ENCODE measurements at places on chromosomes 1 and 21. TPM values are rescaled to one million over a fixed set of nuclear protein-coding genes. Genes with fewer than 3 reads are reported as not detected.

Gene CSF3R
- total RNA-seq: not detected

Gene SLX9
- total RNA-seq: 42.6 TPM

Gene LCE3D
- total RNA-seq: not detected

- no peak for DNase-seq
Observed at GRCh38 chr1:111369645-111370044, 57.9 kb downstream of the OVGP1 start.

Data from A172 (cell line).